T-cell (primary cell): ENCODE measurements at places on chromosomes 13 and 19.

- DNase-seq: no peak
These were observed 12.0 kb downstream of the PLPP2 start for GRCh38 chr19:279231-279630.

DNA sequence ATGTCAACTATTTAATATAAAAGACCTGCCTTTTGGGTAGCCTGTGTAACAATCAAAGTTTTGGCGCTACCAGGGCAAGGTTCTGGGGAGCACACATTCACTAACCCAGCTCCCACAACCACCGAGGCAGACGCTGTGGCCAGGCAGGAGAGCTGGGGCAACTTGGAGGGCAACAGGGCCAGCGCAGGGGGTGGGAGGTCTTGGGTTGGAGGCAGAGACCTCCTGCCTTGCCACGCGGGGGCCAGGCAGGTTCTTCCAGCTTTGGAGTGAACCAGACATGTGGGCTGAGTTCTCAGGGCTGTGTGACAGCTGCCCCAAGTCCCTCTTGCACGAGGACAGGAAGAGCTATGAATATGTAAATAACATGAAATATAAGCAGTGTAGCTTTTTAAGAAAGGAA, 30.3 kb upstream of the MCF2L start:
- DNase-seq: no peak

DNA sequence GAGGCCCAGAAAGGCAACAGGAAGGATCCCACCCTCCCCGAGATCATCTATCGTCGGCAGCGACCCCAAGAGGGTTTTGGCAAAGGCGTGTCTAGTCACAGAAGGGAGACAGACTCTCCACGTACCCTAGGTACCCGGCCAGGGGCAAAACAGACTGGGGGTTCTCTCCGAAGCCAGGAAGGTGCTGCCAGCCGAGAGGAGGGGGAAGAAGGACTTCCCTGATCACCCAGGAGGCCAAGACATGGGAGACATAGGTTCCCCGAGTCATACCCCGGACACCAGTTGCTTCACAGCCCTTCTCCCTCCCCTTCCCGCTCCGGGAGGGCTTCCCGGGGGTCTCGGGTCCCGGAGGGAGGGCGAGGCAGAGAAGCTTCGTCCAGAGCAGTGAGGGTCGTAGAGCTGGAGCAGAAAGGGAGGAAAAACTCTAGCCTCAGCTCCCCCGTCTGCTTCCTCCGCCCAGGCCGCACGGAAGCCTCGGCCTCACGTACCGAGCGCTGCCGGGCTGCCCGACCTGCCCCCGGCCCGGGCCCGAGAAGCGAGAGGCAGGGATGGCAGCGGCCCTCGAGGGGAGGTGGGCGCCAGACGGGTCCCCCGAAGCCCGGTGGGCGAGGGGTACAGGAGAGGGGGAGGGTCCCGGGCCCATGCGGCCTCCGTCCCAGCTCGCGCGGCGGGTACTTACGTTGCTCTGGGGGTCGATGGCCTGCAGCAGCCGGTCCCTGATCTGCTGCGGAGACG, 644 bp downstream of the MED26 start:
- DNase-seq: peak; percentile 11

DNA sequence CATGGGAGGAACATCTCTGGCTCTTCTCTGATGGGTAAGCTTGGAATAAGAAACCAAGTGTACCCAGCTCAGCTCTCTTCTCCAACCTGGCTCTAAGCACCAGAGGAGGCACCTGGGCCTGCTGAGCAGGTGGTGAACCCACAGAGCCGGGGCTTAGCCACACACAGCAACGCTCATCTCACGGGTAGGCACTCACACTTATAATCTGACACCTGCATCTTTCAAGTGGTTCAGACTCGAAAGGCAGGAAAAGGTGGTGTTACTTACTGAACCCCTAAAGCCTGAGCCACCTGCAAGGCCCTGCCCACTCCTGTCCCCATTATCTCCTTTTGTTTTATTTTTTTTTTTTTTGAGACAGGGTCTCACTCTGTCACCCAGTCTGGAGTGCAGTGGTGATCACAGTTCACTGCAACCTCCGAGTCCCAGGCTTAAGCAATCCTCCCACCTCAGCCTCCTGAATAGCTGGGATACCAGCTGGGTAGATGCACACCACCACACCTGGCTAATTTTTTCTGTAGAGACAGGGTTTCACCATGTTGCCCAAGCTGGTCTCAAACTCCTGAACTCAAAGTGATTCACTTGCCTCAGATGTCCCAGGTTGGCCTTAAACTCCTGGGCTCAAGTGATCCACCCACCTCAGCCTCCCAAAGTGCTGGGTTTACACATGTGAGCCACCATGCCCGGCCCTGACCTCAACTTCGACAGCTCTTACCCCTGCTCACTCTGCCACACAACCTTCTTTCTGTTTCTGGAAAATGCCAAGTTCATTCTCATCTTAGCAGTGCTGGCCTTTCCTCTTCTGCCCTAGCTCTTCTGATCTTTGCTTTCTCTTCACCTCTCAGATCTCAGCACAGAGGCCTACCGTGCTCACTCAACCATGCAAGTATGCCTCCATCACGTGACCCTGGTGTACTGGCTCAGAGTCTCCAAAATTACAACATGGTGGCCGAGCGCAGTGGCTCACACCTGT, 9.7 kb downstream of the FBXL12 start:
- peak; percentile 29 for DNase-seq

DNA sequence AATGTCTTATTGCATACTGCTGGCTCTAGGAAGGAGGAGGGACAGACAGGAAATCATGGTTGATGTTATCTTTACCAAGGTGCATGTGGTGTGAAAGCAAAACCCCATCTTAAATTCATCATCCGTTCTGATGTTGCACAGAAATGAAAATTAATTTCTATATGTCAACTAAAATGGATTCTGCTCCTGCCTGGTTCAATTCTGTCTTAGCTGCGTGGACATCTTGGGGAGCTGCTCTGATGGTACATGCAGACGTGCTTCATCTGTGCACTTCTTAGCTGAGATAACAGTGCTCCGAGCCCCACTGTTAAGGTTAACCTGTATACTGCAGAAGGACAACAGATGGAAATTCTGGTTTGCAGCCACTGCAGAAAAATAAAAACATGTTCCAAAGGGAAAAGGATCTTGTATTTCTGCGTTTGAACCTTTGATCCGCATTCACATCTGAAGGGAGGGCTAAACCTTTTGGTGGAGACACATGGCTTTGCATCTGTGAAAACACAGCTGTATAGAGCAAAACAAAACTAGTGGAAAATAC, 155.6 kb downstream of the TM9SF2 start:
- peak; percentile 23 for DNase-seq

DNA sequence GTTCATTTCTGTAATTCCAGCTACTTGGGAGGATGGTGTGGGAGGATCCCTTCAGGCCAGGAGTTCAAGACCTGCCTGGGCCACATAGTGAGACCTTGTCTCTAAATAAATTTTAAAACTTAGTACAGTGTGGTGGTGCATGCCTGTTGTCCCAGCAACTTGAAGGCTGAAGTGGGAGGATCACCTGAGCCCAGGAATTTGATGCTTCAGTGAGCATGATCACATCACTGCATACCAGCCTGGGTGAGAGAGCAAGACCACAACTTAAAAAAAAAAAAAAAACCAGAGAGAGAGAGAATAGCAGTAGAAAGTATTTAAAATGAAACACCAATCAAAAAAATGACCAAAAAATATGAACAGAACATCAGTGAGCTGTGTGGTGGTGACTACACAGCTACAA, 7.1 kb upstream of the ZNF823 start:
- no peak for DNase-seq

DNA sequence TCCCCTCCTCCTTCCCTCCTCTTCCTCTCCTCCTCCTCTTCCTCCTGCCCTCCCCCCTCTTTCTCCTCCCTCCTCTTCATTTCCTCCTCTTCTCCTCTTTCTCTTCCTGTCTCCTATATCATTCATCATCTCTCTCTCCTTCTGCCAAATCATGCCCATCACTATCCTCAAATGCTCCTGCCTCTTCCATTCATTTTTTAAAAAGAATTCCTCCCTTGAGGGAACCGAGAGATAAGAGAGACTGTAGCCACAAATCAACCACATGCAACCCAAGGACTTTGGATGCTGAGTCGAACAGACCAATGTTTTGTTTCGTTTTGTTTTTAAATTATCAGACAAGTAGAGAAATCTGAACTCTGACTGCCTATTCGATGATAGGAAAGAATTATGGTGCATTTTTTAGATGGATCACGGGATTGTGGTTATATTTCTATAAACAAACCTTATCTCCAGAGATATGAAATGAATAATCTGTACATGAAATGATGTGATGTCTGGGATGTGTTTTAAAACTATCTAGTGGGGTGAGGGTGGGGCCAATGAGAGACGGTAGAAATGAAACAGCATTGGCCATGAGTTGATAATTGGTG, 9.5 kb upstream of the ZNF541 start:
- no peak for DNase-seq

- no peak for DNase-seq
These were observed 116.8 kb upstream of the CACNA1A start for GRCh38 chr19:13622766-13623715.

GRCh38 chr13:26280822-26281221, 26.9 kb downstream of the CDK8 start:
- DNase-seq: no peak

- no peak for DNase-seq
These were observed 29.2 kb upstream of the PEPD start for GRCh38 chr19:33550768-33551167.

- DNase-seq: no peak
These were observed 1334.1 kb downstream of the EFNB2 start for GRCh38 chr13:105201351-105201750.

DNA sequence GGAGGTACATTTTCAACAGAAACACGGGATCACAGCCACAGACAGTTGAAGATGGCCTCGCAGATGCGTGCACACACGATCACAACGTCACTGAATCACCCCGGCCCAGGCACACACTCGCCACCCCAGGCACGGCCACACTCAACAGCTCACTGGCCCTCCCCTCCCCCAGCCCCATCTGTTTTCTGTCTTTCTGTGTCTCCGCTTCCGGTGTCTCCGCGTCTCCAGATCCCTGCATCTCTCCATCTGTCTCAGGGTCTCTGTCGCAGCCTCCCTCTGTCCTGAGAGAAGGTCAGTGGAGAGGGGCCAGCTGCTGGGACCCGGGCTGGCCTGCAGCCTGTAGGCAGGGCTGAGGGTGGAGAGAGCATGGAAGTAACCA, 3.8 kb upstream of the ATP1A3 start:
- no peak for DNase-seq

DNA sequence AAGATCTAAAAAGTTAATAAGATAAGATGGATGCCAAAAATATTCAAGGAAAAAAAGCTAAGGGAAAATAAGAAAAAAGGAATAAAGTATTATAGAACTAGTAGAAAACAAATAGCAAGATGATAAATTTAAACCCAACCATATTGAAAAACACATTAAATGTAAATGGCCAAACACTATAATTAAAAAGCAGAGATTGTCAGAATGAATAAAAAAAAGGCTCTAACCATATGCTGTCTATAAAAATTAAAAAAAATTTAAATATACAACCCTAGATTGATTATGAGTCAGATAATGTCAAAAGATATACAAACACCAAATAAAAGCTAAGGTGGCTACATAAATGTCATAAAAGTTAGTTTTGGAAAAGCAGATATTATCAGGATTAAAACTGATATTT, 617.5 kb upstream of the SGCG start:
- DNase-seq: no peak
